ENCODE measurements at places on chromosomes 6 and 20.

- no peak for DNase-seq
Observed at GRCh38 chr6:117840541-117840983, 66.5 kb upstream of the SLC35F1 start.

GRCh38 chr6:151675746-151676459, 131.6 kb upstream of the ESR1 start:
- peak; percentile 26 for DNase-seq

DNA sequence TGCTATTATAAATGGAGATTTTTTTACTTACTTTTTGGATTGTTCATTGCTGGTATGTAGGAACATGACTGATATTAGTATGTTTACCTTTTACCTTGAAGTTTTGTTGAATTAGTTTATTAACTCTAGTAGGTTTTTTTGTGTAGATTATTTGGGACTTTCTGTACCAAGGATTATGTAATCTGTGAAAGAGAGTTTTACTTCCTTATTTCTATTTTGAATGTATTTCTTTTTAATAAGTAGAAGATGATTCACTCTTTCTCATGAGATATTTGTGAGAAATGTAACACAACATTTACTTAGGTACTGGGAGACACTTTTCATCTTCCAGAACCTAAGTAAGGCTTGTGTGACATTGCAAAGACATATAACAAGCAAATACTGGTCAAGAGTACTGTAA, 473.9 kb upstream of the HS3ST5 start:
- DNase-seq = no peak

GRCh38 chr20:19887556-19888268, 129.4 kb upstream of the NAA20 start:
- DNase-seq = no peak

GRCh38 chr20:48710341-48711043, 117.3 kb downstream of the PREX1 start:
- DNase-seq = no peak

Data from T-helper 17 cell (primary cell).